ENCODE measurements at places on chromosomes 11 and 22.
A peak's percentile ranks its signal among the peaks of the same experiment; 100 is the strongest.

DNA sequence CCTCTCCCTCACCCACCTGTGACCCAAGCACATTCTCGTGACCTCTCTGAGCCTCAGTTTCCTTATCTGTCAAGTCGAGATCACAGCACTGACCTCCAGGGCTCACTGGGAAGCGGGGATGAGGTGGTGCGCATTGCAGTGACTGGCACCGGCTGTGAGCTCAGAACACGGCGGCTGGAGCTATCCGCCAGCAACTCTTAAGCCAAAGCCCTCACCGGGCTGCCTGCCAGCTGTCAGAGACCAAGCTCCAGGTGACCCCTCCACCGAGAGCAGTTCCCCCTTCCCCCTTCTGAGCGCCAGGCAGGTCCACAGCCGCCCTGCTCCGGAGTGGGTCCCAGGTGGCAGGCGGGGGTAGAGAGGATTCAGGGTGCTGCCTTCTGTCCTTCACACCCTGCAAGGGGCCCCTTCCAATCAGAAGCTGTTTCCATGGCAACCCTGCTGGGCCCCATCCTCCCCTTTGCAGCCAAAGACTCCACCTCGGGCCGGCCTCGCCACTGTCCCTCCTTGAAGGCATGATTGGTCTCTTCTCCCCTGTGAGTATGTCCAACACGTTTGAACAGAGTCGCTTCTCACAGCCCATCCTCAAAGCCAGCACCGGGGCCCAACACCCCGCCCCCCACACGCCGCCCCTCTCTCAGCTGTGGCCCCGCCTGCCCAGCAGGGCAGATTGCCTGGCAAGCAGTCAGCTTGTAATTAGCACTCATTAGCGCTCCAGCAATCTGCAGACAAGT is 98.7 kb downstream of the WNT7B start:
- no peak for DNase-seq

GRCh38 chr11:94111660-94112059 is 17.0 kb upstream of the PANX1 start:
- no peak for DNase-seq

- no peak for DNase-seq
Observed at GRCh38 chr11:111814557-111815320, 48.5 kb upstream of the PPP2R1B start.

GRCh38 chr11:61041755-61042518 is 60.4 kb upstream of the CD5 start:
- peak; percentile 65 for DNase-seq

- no peak for DNase-seq
Observed at GRCh38 chr11:126507646-126508045, 152.2 kb downstream of the ST3GAL4 start.

DNA sequence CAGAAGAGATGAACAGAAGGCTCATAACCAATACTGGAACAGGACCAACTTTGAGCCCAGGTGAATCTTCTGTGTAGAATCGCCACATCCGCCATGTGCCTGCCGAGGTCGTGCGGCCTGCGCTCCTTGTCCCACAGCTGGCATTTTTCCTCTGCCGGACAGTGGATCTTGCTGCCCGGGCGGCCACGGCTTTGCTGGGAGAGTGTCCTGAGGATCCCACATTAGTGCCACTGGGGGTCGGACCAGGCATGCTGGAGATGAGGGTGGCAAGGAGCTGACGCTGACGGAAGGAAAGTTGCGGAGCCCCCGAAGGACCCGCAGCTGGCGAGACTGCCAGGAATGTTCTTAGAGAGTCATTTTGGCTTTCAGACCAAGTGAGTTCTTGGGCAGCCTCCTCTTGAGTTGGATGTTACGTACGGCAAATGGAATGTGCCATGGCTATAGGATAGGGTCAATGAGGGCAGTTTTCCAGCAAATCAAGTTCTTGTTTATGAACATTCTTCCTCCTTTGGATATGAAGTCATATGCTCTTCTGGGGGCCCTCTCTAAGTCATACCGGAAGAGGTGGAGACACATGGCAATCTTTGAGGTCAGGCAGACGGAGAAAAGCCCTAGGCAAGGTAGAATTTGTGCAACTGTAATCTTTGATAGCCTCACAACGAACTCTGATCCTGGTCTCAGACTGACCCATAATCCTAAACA is 57.4 kb upstream of the NUP160 start:
- no peak for DNase-seq

Measured in stimulated activated CD8-positive, alpha-beta memory T cell treated with anti-CD3 and anti-CD28 coated beads, Interleukin-15, amount 100 ng/mL, for 48 hours (primary cell).